ENCODE measurements at places on chromosomes 3 and 15.

GRCh38 chr3:72009851-72010443, 225.0 kb upstream of the PROK2 start:
- no peak for DNase-seq

DNA sequence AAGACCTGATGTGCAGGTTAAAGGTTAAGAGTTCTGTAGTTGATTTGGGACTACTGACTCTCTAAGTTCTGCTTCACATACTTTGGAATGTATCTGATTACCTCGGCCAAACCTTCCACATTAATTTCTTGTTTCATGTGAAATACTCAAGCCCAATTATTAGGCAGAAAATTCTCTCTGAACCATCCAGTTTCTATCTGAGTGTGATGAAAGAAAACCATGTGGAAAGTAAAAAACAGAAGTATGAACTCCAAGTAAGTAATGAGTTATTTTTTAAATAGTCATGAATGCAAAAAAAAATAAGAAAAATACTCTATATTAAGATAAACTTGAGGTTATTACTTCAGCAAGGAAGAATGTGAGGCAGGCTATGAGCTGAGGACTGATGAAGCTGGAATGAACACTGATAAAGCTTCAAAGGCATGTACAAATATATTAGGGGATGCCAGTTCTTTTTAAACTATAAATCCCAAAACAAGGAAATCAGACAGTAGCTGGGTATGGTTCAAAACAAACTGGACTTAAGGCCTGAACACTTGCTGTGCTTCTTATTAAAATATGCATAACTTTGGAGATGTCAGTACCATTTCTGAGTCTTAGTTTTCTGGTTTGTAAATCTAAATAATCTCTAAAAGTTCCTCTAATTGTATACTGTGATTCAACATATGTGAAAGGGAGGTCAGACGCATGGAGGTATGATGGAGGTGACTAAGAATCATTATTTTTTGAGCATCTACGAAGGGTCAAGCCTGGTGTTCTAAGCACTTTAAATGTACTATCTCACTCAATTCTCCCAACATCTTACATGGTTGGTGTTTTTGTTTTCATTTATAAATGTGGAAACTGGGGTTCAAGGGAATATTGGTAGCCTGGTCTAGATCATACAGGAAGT, 59.6 kb downstream of the COL6A6 start:
- no peak for DNase-seq

GRCh38 chr15:88624156-88624970, 3.2 kb downstream of the AEN start:
- DNase-seq: peak; percentile 41

DNA sequence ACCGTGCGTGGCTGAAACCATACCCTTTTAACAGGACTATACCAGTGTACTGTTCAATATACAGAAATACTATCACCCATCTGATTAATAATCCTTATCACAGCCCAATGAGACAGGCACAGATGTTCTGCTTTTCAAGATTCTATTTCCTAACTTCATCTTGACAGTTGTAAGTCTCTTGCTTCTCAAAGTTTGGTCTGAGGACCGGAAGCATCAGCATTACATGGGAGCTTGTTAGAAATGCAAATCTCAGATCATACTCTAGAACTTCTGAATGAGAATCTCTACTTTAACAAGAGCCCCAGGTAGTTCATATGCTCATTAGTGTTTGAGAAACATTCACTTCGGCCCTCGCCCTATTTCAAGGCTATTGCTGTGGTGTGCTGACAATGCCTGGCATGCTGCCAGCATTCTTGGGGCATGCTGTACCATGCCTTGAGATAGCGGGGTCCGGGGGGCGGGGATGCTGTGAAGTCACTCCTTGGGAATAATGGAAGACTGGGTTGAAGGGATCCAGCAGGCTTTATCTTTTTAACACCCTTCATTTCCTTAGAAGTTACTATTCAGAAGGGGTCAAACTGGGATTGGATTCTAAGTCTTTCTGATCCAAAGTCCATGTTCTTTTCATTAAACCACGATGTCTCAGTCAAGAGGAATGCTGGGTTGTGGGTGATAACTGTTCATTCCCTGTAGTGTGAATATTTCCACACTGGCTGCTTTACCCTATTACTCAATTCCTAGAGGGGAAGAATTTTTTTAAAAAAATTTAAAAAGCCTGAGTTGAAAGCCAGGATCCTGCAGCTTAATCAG, 194.7 kb downstream of the LPP start:
- DNase-seq: no peak
